ENCODE measurements at places on chromosomes 3 and 15.

- no peak for DNase-seq
These were observed 73.8 kb downstream of the BDH1 start for GRCh38 chr3:197482001-197482400.

GRCh38 chr15:48149858-48150257 is 28.2 kb downstream of the MYEF2 start:
- DNase-seq, result no peak

DNA sequence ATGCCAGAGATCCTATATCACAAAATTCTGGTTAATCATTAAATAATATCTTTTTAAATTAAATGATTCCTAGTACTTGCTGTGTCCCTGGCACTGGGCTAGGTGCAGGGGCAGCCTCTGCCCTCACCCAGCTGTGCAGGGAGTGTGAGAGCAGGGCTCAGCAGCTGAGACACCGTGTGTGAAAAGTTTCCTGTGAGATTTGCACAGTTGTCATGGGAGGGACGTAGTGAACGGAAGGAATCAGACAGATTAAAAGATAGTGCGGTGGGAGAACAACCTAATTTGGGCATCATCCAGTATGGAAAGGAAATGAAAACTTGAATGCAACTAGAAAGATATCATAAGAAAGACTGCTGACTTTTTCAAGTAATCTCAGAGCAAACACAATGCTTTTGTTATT is 204.1 kb downstream of the SSR3 start:
- no peak for DNase-seq

DNA sequence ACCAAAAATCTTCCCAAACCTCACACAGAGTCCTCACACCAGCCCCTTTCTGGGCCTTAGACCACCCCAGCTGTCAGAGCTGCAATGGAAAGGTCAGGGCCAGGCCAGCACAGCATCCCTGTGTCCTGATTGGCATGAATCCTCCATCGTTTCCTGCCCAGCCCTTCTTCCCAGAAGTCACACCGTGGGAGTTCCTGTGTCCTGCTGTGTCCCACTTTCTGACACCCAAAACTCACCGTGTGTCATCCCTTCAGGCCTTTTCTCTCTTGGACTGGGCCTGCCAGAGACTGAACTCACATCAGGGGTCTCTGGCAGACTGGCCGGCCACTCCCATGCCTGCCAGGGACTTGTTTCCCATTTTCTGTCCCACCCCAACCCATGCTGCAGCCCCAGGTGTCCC is 32.5 kb upstream of the CHRNB4 start:
- DNase-seq, result no peak

GRCh38 chr3:178117641-178118040 is 418.6 kb upstream of the KCNMB2 start:
- DNase-seq, result no peak

DNA sequence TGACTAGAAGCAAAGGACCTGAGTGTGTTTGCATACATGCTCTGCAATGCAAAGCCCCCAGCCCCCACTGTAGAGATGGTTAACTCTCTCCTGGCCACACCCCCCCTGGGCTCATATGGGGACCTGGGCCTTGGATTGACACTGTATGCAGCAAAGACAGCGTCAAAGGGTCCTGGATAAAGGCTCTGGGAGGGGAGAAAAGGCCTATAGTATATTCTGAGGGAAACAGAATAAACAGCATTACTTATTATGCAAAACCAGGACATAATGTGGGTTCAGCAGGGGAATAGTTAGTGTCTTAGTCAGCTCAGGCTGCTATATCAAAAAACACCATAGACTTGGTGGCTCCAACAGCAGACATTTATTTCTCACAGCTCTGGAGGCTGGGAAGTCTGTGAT is 158.7 kb downstream of the APBA2 start:
- no peak for DNase-seq

DNA sequence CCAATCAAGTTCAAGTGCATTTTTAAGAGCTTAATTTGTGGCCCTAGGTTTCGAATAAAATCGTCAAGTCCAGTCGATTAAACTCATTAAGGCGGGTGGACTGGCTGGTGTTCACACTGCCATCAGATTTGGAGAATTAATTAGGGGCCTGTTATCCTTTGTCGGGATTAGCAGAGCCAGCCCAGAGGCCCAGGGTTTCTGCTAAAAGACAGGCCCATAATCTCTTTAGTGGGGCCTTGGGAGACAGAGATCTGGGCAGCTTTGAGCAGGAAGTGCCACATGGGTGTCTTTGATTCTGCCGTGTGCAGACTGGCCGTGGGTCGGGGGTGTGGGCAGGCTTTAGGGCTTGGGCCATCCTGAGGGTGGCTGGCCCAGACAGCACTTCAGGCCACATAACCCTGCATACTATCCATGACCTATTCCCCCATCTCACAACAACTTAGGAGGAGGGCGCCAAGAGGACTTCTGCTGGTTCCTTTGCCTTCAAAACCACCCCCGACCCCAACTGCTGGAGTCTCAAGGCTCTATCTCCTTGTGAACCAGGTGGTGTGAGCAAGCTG is 94.7 kb downstream of the PLXNA1 start:
- DNase-seq, result no peak

- no peak for DNase-seq
These were observed 454.0 kb upstream of the ROBO2 start for GRCh38 chr3:76585794-76586392.

DNA sequence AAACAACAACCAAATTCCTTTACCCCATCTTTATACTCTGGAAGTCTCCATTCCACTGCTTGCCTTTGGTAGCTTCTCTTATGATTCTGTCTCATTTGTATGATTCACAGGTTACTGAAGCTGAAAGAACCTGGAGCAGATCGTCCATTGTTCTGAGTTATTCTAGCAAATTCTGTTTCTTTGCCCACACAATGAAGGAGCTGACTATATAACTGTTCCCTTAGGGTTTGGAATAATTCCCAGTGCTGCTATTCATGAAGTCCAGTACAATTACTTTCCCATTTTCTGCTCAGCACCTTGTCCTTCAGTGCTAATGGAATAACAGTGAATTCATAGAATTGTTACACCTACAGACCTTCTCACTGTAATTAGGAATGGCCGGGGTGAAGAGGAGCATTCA is 167.8 kb downstream of the CHST2 start:
- no peak for DNase-seq

DNA sequence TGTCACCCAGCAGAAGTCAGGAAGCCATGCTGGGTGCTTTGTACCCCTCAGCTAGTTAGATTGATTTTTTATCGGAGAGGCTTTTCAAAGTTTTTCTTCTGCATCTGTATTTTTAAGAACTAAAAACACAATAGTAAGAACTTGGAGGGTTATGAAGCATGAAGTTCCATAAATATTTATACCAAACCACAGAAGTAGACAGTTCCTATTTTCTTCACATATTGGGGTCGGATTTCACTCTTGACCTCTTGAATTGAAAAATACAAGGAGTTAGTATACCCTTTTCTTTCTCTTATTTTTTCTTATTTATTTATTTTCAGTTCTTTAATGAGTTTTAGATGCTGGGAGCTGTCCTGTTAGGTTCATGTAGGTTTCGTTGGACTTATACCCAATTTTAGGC is 35.1 kb downstream of the SLC25A26 start:
- DNase-seq, result no peak

DNA sequence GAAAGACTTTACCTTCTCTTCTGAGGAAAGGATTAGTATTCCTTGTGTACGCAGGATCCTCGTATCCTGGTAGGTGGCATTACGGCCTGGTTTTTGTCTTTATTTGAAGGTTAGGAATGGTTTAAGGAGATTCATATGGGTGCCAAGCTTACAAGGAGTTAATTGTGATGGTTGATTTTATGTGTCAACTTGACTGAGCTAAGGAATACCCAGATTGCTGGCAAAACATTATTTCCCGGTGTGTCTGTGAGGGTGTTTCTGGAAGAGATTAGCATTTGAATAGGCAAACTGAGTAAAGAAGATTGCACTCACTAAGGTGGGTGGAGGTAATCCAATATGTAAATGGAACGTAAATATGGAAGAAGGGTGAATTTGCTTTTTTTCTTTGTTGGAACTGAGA is 44.4 kb upstream of the ABI3BP start:
- DNase-seq, result no peak

DNA sequence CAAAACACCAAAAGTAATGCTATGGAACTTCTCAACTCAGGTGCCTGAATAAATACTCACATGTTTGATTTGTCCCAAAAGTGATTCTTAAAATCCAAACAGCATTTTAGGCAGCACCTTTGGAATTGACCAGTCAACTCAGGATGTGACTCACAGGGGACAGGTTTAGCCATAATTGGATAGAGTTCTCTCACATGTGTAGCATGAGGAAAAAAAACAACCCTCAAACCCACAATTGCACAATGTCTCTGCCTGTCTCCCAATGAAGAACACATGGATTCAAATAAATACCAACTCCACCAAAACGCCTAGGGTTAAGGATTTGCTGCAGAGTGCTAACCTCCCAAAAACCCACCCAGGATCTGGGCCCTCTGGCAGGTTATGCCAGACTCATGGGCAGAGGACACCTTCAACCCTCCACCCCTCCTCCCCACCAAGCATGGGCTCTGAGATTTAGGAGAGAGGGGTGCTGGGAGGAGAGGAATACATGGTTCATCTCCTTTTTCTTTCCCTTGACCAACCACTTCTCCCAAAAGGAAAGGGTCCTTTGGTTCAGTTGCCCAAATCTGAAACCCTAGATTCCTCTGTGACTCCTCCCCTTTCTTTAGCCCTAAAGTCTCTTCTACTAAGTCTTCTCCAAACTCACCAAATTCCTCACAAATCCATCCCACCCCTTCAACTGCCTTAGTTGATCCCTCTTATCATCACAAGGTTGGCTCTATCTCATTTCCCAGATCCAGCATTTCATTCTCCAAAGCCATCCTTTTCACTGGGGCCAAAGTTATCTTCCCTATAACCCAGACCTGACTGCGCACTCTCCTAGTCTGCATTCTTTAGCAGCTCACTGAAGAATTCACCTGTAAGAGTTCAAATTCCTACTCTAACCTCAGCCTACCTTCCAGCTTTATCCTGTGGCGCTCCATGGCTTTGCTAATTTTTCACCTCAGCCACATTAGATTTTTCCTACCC is 7.7 kb downstream of the RYK start:
- DNase-seq, result no peak

GRCh38 chr15:39501366-39502081 is 79.4 kb upstream of the THBS1 start:
- DNase-seq, result no peak

DNA sequence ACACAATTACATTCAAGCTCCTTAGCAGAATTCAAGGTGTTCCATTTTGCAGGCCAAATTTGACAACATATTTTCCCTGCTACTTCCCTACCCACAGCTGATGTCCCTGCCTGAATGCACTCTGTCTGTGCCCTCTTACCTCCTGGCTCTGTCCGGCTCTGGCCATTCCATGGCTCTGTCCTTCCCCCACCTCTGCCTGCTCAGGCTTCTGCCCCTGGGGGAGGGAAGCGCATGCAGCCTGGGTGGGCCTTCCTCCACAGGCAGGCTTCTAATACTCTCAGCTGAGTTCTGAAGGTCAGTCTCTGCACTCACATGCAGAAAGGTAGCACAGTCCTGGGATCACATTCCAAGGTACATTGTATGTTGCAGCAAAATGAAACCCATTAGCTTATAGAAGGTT is 113.6 kb upstream of the CACNA2D3 start:
- no peak for DNase-seq

DNA sequence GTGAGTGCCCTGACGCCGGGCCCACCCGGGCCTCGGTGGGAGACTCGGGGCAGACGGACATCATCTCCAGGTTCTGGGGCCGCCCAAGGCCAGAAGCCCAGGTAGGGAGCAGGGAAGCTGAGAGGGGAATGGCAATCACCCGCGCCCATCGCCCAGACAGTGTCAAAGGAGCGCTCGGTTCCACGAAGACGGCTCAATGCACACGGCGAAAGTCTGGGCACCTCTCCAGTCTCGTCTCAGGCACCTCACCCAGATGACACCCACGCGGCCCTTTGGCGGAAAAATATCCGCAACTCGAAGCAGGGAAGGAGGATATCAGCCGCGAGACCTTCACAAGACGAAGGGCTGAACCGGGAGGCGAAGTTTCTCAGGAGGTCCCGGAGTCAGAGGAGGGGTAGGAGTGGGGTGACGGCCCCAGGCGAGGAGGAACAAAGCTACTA is 916 bp downstream of the IL17RD start:
- no peak for DNase-seq

DNA sequence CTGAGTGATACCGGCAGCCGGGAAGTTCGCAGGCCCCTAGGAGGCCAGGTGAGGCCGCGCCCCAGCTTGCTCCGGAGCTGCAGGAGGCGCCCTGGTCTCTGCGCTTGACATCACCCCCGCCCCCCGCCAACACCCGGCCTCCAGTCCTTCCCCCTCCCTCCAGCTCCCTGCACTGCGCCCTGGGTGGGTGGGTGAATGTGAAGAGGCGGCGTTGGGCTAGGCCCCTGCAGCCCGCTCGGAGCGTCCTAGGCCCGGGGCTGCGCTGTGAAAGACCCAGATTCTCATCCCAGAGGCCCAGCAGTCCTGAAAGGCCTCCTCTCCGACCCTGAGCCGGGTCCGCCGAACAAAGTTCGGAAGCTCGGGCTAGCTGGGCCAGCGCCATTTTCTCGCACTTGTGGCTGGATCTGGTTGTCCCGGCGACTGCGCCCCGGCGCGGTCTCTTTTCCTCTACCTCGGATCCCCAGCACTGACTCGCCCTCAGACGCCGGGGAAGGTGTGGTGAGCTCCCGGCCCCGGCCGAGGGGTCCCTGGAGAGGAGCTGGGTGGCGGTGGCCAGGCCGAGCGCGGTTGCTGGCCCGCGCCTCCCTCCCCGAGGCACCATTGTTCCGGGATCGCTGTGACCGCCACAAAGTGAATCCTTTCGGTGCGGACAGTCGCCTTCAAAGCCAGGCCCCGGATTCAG is 12.9 kb downstream of the ZIC4 start:
- no peak for DNase-seq

Measured in hematopoietic multipotent progenitor cell treated with erythropoietin and hydrocortisone succinate and interleukin-3 and kit ligand, for 15 days (in vitro differentiated cells).